Activated naive CD8-positive, alpha-beta T cell treated with anti-CD3 and anti-CD28 coated beads for 36 hours (primary cell): ENCODE measurements at places on chromosomes 5 and 9.

DNA sequence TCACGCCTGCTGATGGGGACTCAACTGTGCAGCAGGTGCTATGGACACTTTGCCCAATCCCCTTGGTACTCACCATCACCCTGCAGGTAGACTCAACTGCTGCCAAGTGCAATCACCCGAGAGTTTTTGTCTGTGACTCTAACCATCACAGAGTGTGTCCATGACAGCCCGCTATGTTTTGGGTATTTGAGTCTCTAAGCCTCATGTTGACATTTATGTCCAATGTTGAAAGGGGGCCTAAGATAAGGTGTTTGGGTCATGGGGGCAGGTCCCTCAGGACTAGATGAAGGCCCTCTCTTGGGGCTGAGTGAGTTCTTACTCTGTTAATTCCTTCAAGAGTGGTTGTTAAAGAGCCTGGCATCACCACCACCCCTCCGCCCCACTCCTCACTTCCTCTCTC lies 44.1 kb upstream of the GABRP start:
- DNase-seq, result no peak

GRCh38 chr5:101278011-101278687 lies 375.1 kb upstream of the ST8SIA4 start:
- DNase-seq, result no peak

- DNase-seq, result no peak
These were observed 87.6 kb upstream of the NIPAL4 start for GRCh38 chr5:157372472-157372822.

DNA sequence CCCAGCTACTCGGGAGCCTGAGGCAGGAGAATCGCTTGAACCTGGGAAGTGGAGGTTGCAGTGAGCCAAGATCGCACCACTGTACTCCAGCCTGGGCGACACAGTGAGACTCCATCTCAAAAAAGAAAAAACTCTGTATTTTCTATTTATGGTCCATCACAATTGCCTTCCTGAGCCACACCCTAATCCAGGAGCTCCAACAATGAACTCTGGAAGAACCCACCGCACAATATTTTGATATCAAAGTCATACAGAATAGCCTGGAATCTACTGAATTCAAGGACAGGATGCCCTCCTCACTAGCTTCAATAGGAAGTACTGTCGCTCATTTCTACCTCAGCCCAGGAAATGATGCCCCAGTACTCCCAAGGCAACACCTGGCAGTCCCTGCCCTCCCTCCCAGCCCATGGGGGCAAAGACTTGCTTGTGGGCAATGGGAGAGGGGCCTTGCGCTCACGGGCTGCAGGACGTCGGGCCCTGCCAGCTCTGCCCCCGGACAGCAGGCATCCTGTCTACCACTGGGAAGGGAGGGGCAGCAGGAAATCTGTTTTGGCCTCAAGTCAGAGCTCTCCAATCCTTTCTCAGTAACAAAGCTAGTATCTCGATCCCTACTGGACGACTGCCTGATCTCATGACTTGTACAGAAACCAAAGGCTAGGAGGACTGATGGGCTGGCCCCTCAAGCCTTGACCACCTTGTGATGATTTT lies 19.7 kb downstream of the UBAC1 start:
- DNase-seq, result no peak

DNA sequence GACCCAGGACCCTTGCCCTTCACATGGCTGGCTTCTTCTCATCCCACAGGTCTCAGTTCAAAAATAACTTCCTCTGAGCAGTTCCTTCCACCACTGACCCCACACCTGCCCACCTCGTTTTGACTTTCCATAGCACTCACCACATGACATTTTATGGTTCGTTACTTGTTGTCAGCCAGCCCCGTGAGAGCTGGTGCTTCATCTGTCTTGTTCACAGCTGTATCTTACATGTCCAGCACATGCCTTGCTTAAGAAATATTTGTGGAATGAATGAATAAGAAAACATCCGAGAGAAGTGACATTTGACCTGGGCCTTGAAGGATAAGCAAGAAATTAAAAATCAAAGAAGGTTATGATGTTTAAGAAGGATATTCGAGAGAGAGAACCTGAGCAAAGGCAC lies 193.9 kb downstream of the RFK start:
- no peak for DNase-seq

GRCh38 chr5:112737463-112738190 lies at the start of gene APC:
TSS of gene APC (plus strand) at chr5:112737885. CDS start at chr5:112754891, 17,006 bp downstream.
- DNase-seq, result peak; percentile 91

DNA sequence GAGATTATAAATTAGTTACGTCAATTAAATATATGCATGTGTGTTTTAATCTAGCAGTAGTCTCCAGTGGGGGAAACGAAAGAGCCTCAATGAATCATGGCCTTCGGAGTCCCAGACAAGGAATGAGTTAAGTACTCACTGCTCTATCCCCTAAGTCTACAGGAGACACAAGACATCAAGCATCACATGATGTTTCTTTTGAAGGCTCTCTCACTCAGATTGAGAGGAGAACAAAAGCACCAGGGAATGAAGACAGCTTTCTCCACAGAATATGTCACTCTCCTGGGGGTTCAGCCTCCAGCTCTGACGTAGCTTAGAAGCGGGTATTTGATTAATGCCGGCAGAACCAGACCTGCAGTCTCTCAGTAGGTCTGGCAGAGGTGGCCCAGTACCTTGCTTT lies 381.4 kb downstream of the ACTL7B start:
- DNase-seq, result no peak

- DNase-seq, result no peak
These were observed 109.2 kb upstream of the SHB start for GRCh38 chr9:38178237-38178636.

GRCh38 chr9:113568081-113568435 lies 104.5 kb downstream of the RGS3 start:
- no peak for DNase-seq

- DNase-seq, result no peak
These were observed 23.9 kb downstream of the RNF130 start for GRCh38 chr5:180047667-180048066.

DNA sequence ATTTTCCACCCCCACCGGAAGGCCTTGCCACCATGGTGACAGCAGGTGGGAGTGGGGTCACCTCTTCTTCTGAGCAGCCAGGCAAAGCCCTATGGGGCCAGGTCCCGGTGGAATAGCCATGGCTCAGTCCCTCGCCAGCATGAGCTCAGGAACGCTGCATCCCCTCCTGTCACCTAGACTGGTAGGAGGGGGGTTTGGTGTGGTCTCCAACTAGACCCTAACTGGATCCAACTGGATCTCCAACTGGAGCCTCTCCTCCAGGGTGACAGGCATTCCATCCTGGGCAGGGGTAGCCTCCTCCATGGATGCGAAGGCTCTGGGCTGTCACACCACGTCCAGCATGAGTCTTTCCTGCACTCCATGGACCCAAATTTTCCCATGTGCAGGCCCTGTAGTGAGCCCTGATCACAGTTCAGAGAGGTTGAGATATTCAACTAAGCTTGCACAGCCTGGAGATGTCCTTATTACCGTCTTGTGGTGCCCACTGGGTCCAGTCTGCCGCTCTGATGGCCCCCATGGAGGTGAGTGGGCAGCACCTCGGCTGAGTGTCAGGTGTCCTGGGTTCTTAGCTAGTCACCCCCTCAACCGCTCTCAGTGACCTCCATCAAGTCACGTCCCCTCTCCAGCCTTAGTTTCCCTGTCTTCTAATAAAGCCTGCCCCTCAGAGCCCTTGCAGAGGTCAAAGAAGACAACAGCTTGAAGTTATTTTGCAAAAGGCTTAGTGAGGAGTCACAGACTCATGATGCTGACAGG lies 18.6 kb upstream of the FIBCD1 start:
- no peak for DNase-seq

DNA sequence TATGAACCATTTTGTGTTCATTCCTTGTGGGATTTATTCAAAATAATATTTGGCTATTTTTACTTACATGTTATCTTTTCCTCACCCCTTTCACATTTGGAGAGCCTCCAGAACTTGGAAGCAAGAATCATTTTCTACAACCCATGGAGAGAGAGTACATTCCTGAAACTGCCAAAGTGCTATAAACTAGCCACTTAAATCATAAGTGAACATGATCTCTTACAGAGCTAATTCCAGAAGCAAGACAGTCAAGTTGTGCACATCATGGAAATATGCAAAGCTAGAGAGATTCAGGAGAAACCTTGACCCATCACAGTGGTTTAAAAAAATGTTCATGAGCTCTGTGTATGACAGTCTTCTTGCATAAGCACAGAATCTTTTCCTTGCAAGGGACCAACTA lies 883.6 kb upstream of the C9orf72 start:
- no peak for DNase-seq

DNA sequence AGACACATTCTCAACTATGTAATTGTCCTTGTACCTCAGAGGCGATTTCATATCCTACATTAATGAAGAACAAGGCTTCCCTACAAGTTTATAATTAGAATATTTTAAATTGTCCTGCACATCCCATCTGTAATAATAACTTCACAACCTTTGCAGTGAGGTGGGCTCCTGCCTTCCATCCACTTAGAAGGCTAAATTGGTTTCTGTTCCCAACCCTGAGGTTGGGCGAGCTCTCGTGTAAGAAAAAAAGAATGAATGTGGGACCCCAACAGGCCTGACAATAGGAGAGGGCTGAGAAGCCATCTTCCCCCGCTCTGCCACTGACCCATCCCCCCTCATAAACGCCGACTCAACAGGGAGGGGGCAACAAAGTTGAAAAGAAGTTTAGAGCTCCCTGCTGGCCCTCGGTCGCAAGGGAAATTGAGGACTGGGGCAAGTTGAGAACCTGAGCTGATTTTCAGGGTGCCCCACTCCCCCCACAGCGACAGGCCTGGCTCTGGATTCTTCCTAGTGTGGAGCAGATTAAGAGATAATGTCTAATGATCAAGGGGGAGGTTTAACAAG lies 9.4 kb downstream of the BARHL1 start:
- no peak for DNase-seq

GRCh38 chr5:44331471-44332050 lies 57.7 kb downstream of the FGF10 start:
- no peak for DNase-seq

DNA sequence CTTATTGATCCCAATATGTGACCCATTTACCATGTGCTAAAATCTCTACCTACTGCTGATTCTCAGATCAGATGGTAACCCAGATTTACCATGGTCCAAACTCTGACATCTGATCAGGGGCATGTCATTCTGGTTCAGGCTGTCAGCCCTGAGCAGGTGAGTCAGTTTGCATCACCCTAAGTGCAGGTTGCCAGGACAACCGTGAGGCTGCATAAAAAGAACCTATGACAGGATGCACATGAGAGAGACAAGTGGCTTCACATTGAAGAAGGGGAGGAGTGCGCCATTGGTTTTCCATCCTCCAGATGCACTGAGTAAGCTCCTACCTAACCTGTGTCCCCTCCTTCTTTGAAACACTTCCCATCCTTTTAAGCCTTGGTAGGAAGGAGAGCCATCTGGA lies 801 bp upstream of the PRSS3 start:
- peak; percentile 17 for DNase-seq

DNA sequence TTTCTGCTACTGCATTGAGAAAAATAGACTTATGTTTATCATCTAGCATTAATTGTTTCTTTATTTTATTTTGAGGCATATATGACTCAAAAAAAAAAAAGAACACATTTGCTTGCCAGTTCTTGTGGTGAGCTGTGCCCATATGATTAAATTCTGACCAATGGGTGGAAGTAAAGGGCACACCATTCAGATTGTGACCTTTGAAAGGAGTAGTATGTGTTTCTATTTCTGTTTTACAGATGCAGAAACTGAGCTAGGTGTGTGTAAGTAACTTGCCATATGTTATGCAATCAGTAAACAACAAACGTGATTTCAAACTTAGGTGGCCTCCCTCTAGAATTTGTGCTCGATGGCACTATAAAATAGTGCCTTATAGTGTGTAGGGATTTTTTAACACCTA lies 368.1 kb upstream of the EDIL3 start:
- DNase-seq, result no peak

- DNase-seq, result no peak
These were observed 237.2 kb upstream of the TRIM32 start for GRCh38 chr9:116449949-116450348.

GRCh38 chr5:16856531-16856930 lies 79.6 kb downstream of the MYO10 start:
- DNase-seq, result no peak
